GM23338 (cell line): ENCODE measurements at places on chromosomes 11 and 22.

GRCh38 chr22:37334461-37334858 lies 52.2 kb downstream of the CYTH4 start:
- peaks cover 35% of the 10 kb centered on the region for H3K27me3 ChIP-seq
- H3K4me1 ChIP-seq = peaks cover 23% of the 10 kb centered on the region
- DNase-seq = peak; percentile 65
- H3K36me3 ChIP-seq = no peaks in the 10 kb centered on the region
- H3K27ac ChIP-seq = no peak overlapping the region

GRCh38 chr22:26287382-26288225 lies 118.3 kb downstream of the SEZ6L start:
- no peaks in the 10 kb centered on the region for H3K4me1 ChIP-seq
- no peak overlapping the region for H3K4me3 ChIP-seq
- no peak for DNase-seq
- H3K27ac ChIP-seq = no peak overlapping the region
- H3K27me3 ChIP-seq = no peaks in the 10 kb centered on the region

GRCh38 chr11:67119585-67120391 lies 725 bp downstream of the KDM2A start:
- peak overlapping the region; percentile 82 for H3K4me3 ChIP-seq
- H3K36me3 ChIP-seq = 0 out of 2 replicates have a peak, but pooled peaks cover 4% of the 10 kb centered on the region
- peaks cover 24% of the 10 kb centered on the region for H3K4me1 ChIP-seq
- H3K27me3 ChIP-seq = peaks cover 10% of the 10 kb centered on the region

GRCh38 chr22:41524251-41524661 lies 20.0 kb downstream of the POLR3H start:
- DNase-seq = no peak
- H3K4me1 ChIP-seq = no peaks in the 10 kb centered on the region
- peaks cover 13% of the 10 kb centered on the region; the same call in 1 of the 2 replicates for H3K36me3 ChIP-seq
- H3K27ac ChIP-seq = 0 out of 2 replicates have a peak overlapping the region, but pooled peaks have one; percentile 74

DNA sequence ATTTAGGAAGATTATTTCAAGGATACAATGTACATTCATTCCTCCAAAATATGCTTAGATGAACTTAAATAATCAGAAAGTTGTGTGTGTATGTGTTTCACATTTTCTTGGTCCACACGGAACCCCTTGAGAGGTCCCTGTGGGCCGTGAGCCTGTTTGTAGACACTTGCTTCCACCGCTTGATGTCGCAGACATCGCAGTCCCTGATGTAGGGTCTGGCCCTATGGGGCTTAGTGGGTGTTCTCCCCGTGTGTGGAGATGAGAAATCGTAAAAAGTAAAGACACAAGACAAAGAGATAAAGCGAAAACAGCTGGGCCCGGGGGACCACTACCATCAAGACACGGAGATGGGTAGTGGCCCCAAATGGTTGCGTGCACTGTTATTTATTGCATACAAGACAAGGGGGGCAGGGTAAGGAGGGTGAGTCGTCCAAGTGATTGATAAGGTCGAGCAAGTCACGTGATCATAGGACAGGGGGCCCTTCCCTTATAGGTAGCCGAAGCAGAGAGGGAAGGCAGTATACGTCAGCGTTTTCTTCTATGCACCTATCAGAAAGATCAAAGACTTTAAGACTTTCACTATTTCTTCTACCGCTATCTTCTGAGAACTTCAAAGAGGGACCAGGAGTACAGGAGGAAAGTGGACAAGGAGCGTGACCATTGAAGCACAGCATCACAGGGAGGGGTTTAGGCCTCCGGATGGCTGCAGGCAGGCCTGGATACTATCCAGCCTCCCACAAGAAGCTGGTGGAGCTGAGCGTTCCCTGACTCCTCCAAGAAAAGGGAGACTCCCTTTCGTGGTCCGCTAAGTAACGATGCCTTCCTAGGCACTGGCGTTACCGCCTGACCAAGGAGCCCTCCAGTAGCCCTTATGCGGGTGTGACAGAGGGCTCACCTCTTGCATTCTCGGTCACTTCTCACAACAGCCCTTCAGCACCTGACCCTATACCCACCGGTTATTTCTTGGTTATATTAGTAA lies 1.2 kb upstream of the APOBEC3C start:
- peaks cover 28% of the 10 kb centered on the region for H3K4me1 ChIP-seq
- no peaks in the 10 kb centered on the region for H3K27me3 ChIP-seq
- no peak overlapping the region for H3K4me3 ChIP-seq
- H3K36me3 ChIP-seq = no peaks in the 10 kb centered on the region
- no peak overlapping the region for H3K27ac ChIP-seq

DNA sequence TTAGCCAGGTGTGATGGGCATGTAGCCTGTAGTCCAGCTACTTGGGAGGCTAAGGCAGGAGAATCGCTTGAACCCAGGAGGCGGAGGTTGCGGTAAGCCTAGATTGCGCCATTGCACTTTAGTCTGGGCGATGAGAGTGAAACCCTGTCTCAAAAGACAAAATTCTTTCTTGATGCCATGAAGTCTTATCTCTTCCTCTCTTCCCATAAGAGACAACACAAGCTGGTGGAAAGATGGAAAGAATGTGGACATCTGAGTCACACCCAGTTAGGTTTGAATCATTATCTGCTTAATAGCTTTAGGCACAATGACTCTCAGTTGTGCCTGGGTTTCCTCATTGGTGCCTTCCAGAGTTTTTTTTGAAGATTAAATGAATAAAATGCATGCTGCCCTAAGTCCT lies 35.3 kb downstream of the KREMEN1 start:
- H3K36me3 ChIP-seq = no peaks in the 10 kb centered on the region
- H3K4me3 ChIP-seq = no peak overlapping the region
- DNase-seq = no peak
- no peaks in the 10 kb centered on the region for H3K27me3 ChIP-seq
- H3K4me1 ChIP-seq = no peaks in the 10 kb centered on the region; the same call in none of the 2 replicates
- no peak overlapping the region for H3K27ac ChIP-seq

DNA sequence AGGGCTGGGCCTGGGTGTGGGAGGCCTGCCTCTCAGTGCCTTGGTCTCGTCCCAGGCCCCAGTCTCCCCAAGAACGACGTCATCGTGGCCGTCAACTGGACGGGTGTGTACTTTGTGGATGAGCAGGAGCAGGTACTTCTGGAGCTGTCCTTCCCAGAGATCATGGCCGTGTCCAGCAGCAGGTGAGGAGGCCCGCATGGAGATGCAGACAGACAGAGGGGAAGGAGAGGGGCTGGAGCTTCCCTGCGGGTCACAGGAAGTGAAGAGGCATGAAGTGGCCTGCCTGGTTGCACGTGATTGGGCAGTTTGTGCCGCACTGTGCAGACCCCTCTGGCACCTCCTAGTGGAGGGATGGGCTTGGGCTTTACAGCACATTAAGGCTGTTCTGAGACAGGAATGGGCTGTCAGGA lies 70.4 kb downstream of the MYO7A start:
- DNase-seq = peak; percentile 87
- H3K4me1 ChIP-seq = no peaks in the 10 kb centered on the region
- H3K36me3 ChIP-seq = no peaks in the 10 kb centered on the region
- H3K27ac ChIP-seq = no peak overlapping the region
- no peak overlapping the region for H3K4me3 ChIP-seq

DNA sequence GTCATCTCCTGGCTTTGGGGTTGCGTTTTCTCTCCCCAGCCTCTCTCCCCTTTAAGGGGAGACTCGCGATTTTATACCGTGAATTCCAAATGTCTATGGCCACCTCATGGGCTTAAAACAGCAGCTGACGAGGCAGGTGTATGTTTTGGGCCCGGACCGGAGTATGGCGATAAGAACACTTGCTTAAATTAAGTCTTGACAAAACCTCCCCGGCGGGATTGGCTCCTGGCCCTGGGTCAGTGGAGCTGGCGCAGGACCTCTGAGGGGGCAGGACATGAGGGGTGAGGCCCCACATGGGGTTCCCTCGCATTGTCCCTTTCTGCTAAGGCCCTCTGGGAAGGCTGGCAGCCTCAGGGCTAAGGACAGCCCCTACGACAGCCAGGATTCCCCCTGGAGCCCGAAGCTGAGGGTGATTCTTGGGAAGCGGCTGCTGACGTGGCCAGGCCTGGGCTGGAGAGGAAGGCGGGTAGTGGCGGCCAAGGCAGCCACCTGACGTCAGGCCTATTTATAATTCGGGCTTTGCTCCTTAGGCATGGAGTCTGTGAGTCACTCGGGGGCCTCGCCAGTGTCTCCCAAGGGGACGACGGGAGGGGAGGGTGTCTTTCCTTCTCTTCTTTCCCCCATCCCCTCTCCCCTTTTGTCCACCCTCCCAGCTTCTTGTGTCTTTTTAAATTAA lies 12.7 kb downstream of the MYO18B start:
- no peaks in the 10 kb centered on the region for H3K4me1 ChIP-seq
- H3K27me3 ChIP-seq = no peaks in the 10 kb centered on the region
- H3K4me3 ChIP-seq = no peak overlapping the region
- H3K36me3 ChIP-seq = no peaks in the 10 kb centered on the region; the same call in 1 of the 2 replicates
- no peak overlapping the region for H3K27ac ChIP-seq

- no peaks in the 10 kb centered on the region for H3K27me3 ChIP-seq
- H3K4me1 ChIP-seq = no peaks in the 10 kb centered on the region
- H3K27ac ChIP-seq = no peak overlapping the region
- DNase-seq = no peak
Measured at GRCh38 chr11:80084608-80085007, 643.8 kb upstream of the TENM4 start.

GRCh38 chr11:111718859-111719258 lies 47.3 kb downstream of the PPP2R1B start:
- DNase-seq = no peak
- H3K4me1 ChIP-seq = peaks cover 17% of the 10 kb centered on the region
- H3K27me3 ChIP-seq = no peaks in the 10 kb centered on the region
- H3K27ac ChIP-seq = no peak overlapping the region; the same call in 1 of the 2 replicates
- H3K4me3 ChIP-seq = no peak overlapping the region
- 0 out of 2 replicates have a peak, but pooled peaks cover 3% of the 10 kb centered on the region for H3K36me3 ChIP-seq

DNA sequence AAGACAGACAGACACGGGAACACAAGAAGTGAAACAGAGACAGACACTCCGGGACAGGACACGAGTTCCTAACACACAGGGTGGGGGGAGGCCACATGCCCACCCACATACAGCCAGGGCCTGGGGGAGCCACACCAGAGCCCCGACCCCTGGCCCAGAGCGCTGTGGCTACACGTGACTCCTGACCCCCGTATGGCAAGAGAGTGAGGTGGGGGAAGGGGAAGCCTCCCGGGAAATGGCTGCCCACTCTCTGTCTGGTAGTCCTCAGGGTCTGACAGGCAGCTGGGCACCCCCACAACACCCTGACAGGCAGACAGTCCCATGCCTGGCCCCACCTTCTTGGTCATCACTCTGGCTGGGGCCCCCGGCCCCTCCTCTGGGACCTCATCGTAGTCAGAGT lies 38.6 kb upstream of the PDE2A start:
- H3K4me1 ChIP-seq = no peaks in the 10 kb centered on the region
- DNase-seq = no peak
- H3K36me3 ChIP-seq = no peaks in the 10 kb centered on the region; the same call in 1 of the 2 replicates
- H3K27ac ChIP-seq = no peak overlapping the region

DNA sequence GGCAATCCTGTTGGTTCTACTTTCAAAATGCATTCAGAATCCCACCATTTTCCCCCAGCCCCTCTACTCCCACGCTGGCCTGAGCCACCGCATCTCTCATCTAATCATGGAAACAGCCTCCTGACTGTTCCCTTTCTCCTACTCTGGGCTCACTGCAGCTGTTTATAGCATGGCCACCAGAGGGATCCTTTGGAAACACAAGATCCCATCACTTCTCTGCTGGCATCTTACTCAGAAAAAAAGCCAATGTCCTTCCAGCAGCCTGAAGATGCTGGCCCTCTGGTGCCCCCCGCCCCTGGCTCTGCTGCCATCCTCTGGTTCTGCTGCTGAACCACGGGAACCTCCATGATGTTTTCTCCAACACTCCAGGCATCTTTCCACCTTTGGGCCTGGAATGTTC lies 11.1 kb downstream of the MS4A8 start:
- H3K4me3 ChIP-seq = no peak overlapping the region
- no peaks in the 10 kb centered on the region for H3K27me3 ChIP-seq
- H3K4me1 ChIP-seq = no peaks in the 10 kb centered on the region
- no peak overlapping the region for H3K27ac ChIP-seq
- DNase-seq = peak; percentile 66

DNA sequence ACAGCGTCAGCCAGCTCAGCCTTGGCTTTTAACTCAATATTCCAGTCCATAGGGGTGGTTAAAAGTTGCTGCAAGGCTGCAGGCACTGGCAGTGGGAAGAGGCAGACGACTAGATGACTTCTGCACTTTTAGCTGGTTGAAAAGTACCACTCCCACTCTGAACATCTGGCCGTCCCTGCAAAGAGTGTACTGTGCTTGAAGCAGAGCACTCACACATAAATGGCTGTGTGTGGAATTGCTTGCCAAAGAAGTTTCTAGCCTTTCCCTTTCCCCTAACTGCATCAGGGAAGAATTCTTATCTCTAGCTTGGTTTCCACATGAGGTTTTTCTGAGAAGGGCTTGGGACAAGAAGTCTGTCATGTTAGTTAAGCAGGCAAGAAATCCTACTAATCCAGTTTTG lies 5.1 kb upstream of the PHLDB1 start:
- no peak overlapping the region for H3K4me3 ChIP-seq
- peaks cover 30% of the 10 kb centered on the region for H3K36me3 ChIP-seq
- H3K4me1 ChIP-seq = peaks cover 18% of the 10 kb centered on the region
- no peak for DNase-seq
- peaks cover 44% of the 10 kb centered on the region for H3K27me3 ChIP-seq
- H3K27ac ChIP-seq = no peak overlapping the region

DNA sequence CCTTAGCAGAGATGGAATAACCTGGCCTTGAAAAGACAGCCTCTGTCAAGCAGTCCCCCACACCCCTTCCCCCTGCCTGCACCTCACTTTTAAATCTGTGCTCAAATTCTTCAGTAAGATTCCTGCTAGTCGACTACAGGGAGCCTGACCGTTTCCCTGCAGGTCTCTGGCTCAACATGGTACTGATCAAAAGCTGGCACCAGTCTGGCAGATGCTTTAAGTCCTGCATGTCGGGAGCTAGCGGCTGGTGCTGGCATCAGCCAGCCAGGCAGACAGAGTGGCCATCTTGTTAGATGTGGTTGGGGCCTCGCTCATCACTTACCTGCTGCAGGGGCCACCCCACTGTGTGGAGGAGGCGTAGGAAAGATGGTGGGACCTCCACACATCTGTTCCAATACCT lies 204.4 kb upstream of the SORL1-AS1 start:
- H3K4me3 ChIP-seq = no peak overlapping the region
- H3K36me3 ChIP-seq = 0 out of 2 replicates have a peak, but pooled peaks cover 3% of the 10 kb centered on the region
- H3K27me3 ChIP-seq = no peaks in the 10 kb centered on the region
- peaks cover 35% of the 10 kb centered on the region for H3K4me1 ChIP-seq

GRCh38 chr11:14588681-14589080 lies 54.9 kb upstream of the PDE3B start:
- DNase-seq = no peak
- no peaks in the 10 kb centered on the region for H3K4me1 ChIP-seq
- no peaks in the 10 kb centered on the region for H3K36me3 ChIP-seq
- H3K27me3 ChIP-seq = no peaks in the 10 kb centered on the region
- no peak overlapping the region for H3K4me3 ChIP-seq

DNA sequence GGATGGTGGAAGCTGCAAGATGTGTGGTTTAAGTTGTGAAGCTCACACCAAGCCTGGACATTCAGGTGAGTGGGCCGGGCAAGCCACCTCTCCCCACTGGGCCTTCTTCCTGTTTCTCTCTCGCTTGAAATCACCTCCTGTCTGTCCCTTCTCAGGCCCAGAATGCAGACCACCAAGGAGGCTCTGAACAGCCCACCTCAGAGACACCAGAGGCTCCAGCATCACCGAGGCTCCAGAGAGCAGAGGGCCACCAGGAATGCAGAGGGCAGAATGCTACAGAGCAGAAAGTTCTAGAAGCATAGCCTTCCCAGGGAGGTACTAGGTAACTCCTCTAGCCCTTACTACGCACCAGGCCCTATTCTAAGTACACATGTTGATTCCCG lies 14.8 kb upstream of the IL2RB start:
- no peaks in the 10 kb centered on the region; the same call in 1 of the 2 replicates for H3K4me1 ChIP-seq
- DNase-seq = no peak
- H3K27ac ChIP-seq = no peak overlapping the region
- H3K27me3 ChIP-seq = no peaks in the 10 kb centered on the region
- no peaks in the 10 kb centered on the region for H3K36me3 ChIP-seq
- no peak overlapping the region for H3K4me3 ChIP-seq

GRCh38 chr22:17717708-17718107 lies 56.6 kb downstream of the BID start:
- no peaks in the 10 kb centered on the region for H3K27me3 ChIP-seq
- no peaks in the 10 kb centered on the region for H3K36me3 ChIP-seq
- DNase-seq = no peak
- H3K4me1 ChIP-seq = no peaks in the 10 kb centered on the region
